ENCODE measurements at places on chromosomes 2 and 18.

DNA sequence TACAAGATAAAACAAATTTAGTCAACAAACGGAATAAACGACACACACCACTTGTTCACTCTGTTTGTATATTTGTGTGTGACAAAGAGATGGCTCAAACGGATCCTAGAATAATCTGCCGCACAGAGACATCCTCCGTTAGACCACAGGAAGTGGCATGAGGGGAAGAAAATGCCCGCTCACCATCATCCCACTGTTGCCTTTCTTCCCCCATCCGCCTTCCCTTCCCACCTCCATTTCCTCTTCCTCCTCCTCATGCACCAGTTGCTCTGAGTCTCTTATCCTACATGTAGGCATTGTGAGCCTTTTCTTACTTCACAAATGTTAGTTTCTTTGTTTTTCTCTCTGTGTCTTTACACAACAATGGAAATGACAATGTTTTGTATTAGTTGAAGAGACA lies 228.5 kb upstream of the SMIM21 start:
- DNase-seq, result peak; percentile 22

- DNase-seq, result peak; percentile 72
These were observed 496.9 kb upstream of the HNMT start for GRCh38 chr2:137467246-137467862.

GRCh38 chr2:169528271-169528701 lies 18.8 kb downstream of the KLHL41 start:
- peak; percentile 76 for DNase-seq

- DNase-seq, result no peak
These were observed 50.1 kb downstream of the SPRED2 start for GRCh38 chr2:65382323-65382722.

DNA sequence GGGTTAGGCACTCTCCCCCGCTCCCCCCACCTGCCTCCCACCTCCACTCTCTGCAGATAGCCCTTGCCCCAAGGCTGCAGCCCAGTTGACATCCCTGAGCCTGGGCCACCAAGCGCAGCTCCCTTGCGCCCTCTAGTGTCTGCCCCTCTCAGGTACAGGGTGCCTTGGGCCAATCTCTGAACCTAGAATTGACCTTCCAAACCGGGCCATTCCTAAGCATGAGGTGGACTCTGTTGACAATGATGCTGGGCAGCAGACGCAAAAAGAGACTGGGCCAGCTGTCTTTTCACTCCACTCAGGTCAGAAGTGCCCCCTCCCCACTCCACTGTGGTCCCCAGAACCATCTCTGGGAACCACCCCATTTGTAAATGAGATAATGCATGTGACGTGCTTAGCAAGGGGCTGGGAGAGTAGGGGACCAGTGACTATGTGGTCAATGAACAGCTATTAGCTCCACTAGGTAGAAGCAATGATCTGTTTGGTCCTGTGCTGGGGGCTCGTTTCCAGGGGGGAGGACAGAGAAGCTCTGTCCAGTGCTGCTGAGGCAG lies 43.3 kb upstream of the PLB1 start:
- peak; percentile 73 for DNase-seq

DNA sequence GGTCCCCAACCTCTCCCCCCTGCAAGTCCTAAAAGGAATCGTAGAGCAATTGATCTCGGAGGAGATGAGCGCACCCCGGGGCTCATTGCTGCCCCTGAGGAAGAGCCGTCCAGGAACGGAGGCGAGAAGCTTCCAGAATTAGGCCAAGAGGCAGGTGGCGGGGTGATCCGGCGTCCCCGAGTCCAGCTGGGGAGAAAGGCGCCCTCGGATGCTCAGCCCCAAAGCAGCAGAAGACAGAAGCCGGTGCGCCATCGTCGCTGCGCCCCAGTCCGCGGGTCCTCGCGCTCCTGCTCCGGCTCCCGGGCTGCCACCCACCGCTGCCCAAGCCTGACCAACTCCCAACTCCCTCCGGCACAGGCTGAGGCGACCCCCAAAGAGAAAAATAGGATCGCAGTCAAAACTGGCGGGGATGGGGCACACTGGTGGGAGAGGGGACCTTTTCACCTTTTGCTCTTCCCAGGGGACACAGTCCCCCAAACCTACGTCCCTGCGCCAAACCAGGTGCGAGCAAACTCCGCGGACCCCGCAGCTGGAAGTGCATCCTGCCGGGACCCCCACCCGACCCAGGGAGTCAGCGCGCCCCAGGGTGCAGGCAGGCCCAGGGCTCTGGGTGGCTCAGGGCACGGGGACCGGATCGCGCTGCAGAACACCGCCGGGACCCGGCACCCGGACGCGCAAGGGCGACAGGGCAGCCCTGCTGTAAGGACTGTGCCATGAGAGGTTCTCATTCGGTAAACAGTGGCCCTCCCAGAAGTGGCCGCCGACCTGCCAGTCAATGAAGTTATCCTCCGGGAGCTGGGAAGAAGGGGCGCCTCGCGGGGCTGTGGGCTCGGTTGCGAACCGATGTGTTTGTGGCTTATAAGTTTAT lies 8.4 kb upstream of the MEIS1 start:
- DNase-seq, result peak; percentile 54

Data from eye (tissue), 1 donor.